ENCODE measurements at places on chromosomes 2 and 18. TPM values are rescaled to one million over a fixed set of nuclear protein-coding genes. Genes with fewer than 3 reads are reported as not detected.

GRCh38 chr2:159096901-159097300, 128.5 kb downstream of the TANC1 start:
- no peak for DNase-seq

TMEM185B gene
- 20.5 TPM for total RNA-seq

DNA sequence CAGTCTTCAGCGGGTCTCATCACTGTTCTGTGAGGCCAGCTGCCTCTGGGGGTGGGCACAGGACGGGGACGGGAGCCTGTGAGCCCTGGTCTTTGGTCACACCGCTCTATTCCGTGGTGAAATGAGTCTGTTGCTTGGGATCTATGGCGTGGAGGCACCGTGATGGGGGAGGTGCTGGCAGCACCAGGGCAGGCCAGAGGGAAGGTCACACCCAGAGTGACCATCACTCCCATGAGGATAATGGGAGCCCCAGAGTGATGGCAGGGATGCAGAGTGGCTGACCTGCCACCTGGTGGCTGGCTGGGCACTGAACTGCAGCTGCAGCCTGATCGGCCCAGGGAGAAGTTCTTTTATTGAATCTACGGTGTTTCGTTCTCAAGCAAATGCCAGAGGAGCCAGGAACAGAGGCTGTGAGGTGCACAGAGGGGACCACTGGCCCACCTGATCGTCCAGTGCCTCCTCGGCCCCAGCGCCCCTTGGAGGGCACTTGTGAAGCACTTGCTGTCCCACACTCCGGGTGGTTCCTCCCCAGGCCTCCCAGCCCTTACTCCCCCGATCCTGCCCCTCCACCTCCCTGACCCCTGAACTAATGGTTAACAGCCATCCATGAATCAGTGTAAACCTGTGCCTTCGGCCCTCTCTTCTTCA, 17.9 kb downstream of the KCNIP3 start:
- no peak for DNase-seq

SERPINB3 gene
- not detected for total RNA-seq

DNA sequence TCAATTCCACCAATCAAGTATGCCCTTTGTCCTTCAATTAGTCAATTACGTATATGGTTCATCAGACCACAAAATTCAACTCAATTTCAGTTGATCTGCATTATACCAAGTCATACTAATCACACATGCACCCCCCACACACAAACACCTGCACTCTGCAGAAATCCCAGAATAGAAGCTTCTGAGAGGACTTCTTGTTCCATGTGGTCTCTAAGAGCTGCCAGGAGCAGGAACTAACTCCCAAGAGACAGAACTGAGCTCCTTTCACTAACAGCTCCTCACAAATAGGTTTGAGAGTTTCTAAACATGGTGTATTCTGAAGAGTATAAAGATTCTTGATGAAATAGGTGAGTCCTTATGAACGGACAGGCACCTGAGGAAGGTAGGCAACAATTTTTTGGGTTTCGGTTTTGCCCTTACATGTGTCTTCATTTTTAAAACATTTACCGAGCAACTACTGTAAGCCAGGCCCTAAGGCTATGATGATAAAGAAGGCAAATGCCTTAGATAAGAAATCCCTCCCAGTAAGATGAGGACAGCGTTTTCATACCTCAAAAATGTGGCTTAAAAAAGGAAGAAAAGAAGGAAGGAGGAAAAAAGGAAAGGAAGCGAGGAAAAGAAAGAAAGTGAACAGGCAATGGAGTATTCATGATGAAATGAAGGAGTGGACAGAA, 183.1 kb downstream of the PID1 start:
- no peak for DNase-seq

FOXI3 gene
- total RNA-seq = not detected

- DNase-seq = no peak
Measured at GRCh38 chr2:71457923-71458322, 4.6 kb downstream of the DYSF start.

IL18RAP gene
- 3.9 TPM for total RNA-seq

DNA sequence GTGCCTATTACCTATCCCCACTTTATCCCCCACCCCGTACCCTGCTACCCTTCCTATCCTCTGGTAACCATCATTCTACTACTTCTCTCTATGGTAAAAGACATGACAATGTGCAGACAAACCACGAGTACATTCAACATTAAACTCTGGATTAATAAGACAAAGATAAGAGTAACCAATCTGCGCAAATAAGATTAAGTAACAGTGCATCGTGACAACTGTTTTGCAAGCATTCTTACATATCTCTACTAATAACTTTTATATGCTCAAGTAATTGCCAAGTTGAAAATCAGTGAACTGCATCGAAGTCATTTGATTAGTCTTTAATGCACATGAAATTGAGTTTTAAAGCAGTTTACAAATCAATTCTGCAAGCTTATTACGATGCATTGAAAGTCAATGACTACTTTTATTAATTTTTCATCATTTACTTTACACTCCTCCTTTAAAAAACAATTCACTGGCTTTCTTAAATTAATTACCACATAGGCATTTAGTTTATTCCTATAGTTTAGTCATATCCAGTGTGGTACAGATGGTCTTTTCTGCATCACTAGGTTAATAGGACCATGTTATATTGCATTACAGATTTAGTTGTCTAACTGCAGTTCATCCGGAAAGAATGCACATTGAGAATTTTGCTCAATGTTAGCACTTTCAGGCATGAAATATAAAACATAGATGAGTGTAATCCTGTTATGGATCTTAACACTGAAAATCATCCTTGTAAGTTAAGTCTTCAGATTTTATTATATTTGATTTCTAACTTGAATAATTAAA, 178.1 kb downstream of the GCA start:
- no peak for DNase-seq

DNA sequence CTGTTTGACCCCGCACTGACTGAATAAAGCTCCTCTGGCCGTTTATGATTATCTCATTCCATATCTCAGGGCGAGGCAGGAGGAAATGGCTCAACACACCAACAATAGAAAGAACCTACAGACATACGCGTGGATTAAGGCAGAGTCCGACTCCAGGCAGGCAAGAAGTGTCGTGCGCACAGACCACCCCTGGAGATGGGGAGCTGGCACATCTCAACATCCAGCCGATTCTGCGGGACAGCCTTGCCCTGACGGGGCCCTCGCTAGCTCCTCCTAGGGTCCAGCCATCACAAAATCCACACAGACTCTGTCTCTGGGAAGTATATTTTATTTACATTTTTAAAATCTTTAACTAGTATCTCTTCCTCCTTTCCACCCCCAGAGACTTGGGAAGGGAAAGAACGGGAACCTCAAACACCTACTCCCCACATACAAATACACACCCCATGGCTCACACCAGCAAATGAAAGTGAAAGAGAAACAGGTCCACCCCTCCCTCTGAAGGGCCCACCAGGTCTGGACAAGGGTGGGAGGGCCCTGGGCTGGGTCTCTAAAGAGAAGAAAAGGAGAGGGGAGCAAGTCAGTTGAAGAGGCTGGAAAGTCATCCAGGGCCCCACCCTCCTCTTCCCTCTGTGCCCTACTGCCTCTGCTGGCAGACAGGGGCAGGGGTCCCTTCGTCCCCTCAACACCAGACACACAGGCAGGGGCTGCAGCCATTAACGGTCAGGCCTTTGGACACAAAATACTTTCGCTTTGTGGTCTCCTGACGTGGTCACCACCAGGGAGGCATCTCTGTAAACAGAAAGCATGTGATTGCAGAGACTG, 3.2 kb downstream of the GPBAR1 start:
- DNase-seq = no peak

ATP6V1B1 gene
- not detected for total RNA-seq

GRCh38 chr2:191296083-191297006, 51.1 kb downstream of the MYO1B start:
- DNase-seq = no peak

DNA sequence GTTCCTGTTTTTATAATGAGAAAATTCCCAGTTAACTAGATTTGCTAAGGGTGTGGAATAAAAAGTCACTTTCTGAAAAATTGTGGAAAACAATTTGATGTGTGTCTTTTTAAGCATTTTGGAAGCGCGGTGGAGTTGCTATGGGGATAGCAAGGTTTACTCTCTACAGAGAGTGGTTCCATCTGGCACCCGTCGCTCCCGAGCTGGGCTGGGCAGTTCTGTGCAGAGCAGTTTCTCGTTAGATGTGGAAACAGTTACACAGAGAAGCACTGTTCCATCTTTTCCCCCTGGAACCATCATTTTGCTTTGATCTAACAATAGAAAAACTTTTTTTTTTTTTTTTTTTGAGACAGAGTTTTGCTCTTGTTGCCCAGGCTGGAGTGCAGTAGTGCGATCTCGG, 17.4 kb downstream of the LDLRAD4 start:
- DNase-seq = peak; percentile 70

EHBP1 gene
- total RNA-seq = 195 TPM

DNA sequence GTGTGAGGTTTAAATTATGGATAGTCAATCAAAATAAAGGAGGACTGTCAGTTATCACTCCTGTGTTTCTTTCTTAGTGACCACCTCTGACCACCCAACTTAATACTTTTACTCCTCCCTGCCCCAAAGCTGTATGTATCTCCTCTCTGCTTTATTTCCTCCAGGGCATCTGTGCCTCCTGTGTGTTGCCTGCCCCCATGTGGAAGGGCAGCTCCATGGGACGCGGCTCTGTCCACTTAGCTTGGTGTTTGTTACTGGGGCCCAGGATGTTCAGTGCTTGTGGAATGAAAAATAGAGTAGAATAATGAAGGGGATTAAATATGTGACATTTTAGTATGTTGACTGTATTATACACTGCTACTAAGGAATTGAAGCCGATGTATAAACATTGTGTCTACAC, 9.8 kb downstream of the ACP1 start:
- no peak for DNase-seq

GRCh38 chr2:3146772-3147650, 230.6 kb downstream of the EIPR1 start:
- DNase-seq = no peak

DNA sequence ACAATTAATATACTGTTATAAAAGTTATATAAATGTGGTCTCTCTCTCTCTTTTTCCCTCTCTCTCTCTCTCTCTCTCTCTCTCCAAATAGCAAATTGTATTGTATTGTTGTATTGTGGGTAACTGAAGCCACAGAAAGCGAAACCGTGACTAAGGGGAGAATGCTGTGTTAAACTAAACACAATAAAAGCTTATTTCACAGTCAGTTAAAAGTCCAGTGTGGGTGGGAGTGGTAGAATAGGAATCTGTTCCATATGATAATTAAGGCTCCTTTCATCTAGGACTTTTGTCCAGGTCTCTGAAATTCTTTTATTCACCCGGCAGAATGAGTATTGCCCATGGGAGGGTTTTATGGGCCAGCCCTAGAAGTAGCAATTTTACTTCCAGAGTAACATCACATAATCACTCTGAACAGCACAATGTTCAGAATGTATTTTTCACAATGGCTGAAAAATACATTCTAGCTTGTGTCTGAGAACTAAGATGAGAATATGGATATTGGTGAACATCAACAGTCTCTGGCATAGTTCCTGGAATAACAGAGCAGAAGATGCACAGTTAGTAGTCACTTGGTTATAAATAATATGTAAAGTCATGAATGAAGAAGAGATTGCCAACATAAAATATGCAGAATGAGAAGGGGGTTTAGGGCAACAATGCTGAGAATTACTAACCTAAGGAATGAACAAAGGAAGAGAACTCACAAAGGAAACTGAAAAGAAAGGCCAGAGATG, 399.1 kb downstream of the PLCL1 start:
- DNase-seq = no peak

GRCh38 chr18:63079114-63079513, 240.5 kb downstream of the BCL2 start:
- DNase-seq = no peak

GRCh38 chr18:3468066-3468705, 18.2 kb downstream of the TGIF1 start:
- DNase-seq = no peak

PPIG gene
- 26.1 TPM for total RNA-seq

- no peak for DNase-seq
Measured at GRCh38 chr2:16728351-16729136, 62.9 kb upstream of the CYRIA start.

DNA sequence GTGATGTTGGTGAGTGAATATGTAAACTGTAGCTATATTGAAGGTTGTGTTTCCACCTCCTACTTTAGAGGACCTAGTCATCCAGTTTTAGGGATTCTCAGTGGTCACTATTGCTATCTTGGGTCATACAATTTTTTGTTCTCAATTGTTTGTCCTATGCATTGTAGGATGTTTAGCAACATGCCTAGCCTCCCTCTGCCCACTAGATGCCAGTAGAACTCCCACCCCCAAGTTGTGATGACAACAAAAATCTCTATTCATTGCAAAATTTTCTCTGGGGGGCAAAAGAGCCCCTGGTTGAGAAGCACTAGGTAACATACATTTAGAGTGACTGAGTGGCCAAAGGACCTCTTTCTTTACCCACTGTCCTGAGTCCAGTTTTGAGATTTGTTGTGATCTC, 87.3 kb downstream of the LRRTM4 start:
- DNase-seq = no peak

RPS27A gene
- 798 TPM for total RNA-seq

- DNase-seq = no peak
Measured at GRCh38 chr2:109180786-109181185, 51.8 kb downstream of the SH3RF3 start.

DNA sequence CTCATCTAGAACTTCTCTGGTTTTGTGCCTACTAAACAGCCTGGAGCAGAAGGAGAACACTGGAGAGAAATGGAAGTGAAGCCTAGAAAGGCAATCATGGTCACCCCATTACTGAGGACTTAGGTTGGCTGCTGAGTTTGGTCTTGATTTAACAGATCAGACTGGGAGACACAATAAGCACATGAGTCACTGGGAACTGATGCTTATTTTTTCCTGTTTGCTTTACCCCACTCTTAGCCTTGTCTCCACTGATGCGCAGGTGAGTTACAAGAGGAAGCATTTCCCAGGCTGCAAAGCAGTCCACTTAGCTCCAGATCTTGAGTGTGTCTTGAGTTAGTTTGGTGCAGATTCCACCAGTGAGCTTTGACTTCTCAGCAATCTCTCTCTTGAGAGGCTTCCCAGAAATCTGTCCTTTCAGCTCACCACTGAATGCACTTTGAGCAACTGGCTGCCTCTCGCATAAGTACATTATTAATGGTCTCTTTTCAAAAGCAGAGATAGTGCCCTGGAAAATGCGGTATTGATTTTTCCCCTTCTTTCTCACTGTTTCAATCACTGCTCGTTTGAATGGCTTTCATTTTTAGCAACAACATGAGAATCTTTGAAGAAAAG, 390.2 kb upstream of the SETBP1 start:
- DNase-seq = no peak

ASPRV1 gene
- 4.2 TPM for total RNA-seq

CCDC102B gene
- total RNA-seq = 17.6 TPM

DNA sequence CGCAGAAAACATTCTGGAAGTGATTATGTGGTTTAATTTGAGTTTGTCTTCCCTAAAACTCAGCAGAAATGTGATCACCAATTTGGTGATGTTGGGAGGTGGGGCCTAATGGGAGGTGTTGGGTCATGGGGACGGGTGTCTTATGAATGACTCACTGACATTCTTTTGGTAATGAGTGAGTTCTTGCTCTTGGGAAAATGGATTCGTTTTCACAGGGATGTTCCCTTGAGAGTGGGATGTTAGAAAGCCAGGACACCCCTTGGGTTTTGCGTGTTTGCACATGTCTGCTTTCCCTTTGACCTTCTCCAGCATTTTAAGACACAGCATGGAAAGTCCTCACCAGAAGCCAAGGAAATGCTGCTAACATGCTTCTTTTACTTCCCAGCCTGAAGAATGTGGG, 321.5 kb upstream of the NT5C1B start:
- DNase-seq = peak; percentile 14

- no peak for DNase-seq
Measured at GRCh38 chr2:150977296-150977695, 284.4 kb downstream of the RBM43 start.
